Cortex of kidney (tissue), 1 donor: ENCODE measurements at places on chromosomes 12 and 14.

DNA sequence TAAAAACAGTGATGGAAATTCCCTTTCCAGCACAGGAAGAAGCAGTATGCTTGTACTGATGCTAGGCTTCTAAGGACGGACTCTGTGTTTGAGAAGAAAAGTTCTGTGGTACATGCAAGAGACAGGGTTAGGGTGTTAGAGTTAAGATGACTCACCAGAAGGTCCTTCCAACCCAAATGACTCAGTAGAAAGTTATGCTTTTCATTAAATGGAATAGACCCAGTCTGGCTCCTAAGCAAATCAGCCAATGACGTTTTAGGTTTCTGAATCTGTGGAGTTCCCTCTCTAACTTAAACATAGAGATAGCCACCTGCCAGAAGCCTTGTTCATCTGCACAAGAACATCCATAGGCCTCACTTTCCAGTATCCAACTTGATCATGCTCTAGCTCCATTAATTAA is 5.7 kb downstream of the PTHLH start:
- DNase-seq = no peak

DNA sequence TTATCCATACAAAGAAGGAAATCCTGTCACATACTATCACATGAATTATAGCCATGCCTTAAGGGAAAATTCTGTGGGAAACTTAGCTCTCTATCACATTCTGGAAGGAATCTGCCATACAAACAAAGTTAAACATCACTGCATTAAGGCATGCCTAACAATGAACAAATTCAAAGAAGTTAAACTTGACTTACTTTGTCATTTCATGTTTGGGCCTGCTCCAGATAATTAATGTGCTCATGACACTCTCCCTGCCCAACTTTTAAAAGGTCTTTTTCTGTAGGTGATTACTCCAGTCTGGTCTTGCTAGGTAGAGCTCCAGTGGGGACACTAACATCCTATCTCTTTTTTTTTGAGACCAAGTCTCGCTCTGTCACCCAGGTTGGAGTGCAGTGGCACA is 230.5 kb downstream of the AEBP2 start:
- no peak for DNase-seq

GRCh38 chr12:50589650-50590435 is 85.1 kb downstream of the DIP2B start:
- no peak for DNase-seq

DNA sequence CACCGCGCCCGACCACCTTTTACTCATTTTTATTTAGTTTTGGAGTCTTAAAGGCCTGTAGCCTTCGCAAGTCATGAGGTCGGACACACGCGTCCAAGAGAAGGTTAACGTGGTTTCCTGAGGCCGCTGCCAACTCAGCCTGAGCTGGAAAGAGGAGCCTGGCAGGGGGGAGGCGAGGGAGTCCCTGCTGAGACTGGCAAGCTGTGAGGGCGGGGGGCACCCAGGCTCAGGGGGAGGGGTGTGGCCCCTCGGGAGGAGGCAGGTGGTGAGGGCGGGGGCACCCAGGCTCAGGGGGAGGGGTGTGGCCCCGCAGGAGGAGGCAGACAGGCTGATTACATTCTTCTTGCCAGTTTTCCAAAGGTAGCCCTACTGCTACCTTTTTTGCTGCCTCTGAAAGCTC is 143.2 kb downstream of the PIWIL1 start:
- DNase-seq = no peak

DNA sequence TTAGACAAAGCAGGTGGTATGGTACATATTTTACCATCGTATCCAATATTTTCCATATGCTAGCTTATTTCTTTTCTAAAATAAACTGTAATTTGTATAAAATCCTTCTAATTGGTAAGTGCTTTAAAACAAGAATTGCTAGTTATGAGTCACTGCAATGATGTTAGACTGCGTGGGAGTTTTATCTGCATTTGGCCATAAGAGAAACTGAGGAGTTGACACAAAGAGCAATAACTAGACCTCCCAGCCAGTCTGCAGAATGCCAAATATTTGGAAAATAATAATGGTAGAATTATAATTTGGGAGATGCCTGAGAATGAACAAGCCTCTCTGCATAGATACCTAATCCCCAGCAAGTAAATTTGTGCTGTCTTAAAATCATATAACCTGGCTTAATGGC is 61.7 kb upstream of the PTPRR start:
- DNase-seq = no peak

DNA sequence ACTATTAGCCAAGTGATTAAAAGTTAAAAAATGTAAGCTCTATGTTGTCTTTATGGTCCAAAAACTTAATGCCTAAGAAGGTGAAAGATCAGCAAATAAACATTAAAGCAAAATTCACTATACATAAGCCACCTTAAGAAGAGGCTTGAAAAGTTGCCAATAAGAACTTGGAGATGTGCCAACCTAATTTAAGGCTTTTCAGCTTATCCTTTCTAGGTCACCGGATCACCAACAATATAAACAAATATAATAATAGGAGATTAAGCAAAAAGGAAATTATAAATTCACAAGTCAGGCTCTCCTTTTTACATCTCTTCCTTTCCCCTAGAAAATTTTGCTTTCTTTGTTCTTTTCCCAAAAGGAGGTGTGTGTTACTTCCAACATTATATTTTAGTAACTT is 30.9 kb downstream of the SLC2A3 start:
- DNase-seq = no peak
